Suppressor macrophage (primary cell): ENCODE measurements at places on chromosomes 3 and 15.
A peak's percentile ranks its signal among the peaks of the same experiment; 100 is the strongest.

GRCh38 chr15:41870689-41871081 is 23.2 kb downstream of the SPTBN5 start:
- DNase-seq, result no peak

DNA sequence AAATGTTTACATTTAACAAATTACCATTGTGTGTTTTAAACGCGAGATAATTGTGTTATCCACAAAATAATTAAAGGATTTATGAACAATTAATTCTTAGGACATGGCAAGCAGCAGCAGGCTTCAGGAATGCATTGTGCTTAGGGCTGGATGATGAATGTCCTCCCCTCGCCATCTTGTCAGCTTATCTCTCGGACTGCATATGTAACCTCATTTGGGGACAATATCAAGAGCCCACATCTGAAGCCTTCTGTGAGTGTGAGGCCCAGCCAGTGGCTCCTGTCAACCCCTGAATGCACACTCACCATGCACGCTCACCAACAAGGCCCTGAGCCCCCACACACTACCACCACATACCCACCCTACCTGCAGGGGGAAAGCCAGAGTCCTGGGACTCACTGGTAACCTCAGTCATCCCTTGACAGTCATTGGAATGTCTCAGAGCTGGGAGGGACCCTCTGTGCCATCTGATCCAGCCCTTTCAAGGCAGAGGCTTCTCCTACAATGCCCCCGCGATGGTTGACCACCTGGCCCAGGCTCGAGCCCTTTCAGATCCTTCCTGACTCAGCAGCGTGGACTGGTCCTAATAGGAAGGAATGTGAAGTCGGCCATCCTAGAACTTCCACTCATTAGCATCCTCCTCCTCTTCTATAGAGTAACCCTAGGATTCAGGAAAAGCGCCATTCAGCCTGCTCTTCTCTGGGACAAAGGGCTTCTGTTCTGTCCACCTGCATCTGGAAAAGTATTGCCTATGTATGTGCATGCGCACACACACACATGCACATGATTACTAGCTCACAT is 38.2 kb downstream of the MRPL46 start:
- no peak for DNase-seq

DNA sequence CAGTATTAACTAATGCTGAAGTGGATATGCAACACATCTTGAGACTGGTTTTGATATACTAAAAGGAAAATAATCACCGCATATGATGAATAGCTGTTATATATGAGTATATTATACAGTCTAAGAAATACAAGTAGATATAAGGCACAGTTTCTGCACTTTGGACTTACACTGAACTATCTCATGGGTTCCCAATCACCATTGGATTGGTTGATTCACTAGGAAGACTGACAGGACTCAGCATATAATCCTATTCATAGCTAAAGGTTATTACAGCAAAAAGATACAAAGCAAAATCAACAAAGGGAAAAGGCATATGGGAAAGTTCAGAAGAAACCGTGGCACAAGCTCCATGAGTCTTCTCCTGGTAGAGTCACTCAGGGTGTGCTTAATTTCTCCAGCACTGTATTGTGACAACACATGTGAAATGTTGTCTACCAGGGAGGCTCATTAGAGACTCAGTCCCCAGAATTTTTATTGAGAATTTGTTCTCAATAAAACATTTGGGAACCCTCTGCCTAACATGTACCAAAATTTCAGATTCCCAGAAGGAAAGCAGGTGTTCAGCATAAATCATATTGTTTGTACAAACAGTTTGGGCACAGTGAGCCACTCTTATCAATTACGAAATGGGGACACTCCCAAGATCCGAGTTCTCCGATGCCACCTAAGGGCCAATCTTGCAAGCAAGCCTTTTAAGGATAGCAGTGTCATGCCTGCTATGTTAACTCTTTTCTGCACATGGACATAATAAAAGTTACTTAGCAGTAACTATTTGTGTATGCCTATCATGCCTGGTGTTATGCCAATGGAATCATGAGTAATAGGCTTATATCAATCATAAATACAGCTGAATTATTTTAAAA is 26.8 kb downstream of the CMC1 start:
- peak; percentile 29 for DNase-seq

GRCh38 chr15:57849317-57849716 is 142.8 kb downstream of the POLR2M start:
- no peak for DNase-seq

DNA sequence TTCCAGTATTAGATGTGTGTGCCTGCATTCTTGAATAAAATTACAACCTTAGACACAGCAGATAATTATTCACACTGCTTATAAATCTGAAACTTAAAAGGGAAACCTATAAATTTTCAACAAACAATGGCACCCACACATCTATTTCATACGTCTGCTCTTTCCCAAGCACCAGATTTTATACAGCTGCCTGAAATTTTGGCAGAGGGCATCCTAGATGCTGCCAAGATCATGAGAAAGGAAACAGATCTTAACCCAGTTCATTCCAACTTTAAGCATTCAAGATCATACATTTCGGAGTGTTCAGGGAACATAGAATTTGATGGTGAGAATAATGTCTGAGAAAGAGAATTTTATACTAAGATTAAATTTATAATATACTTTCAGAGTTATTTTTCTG is 53.1 kb downstream of the CLDN1 start:
- DNase-seq, result no peak

GRCh38 chr15:28987337-28987736 is 101.6 kb downstream of the APBA2 start:
- no peak for DNase-seq

- no peak for DNase-seq
These were observed 954 bp downstream of the SV2B start for GRCh38 chr15:91100814-91101607.

- DNase-seq, result no peak
These were observed 13.2 kb upstream of the ZBTB20 start for GRCh38 chr3:115160295-115160694.

- DNase-seq, result no peak
These were observed 127.3 kb downstream of the EEFSEC start for GRCh38 chr3:128280481-128281052.

DNA sequence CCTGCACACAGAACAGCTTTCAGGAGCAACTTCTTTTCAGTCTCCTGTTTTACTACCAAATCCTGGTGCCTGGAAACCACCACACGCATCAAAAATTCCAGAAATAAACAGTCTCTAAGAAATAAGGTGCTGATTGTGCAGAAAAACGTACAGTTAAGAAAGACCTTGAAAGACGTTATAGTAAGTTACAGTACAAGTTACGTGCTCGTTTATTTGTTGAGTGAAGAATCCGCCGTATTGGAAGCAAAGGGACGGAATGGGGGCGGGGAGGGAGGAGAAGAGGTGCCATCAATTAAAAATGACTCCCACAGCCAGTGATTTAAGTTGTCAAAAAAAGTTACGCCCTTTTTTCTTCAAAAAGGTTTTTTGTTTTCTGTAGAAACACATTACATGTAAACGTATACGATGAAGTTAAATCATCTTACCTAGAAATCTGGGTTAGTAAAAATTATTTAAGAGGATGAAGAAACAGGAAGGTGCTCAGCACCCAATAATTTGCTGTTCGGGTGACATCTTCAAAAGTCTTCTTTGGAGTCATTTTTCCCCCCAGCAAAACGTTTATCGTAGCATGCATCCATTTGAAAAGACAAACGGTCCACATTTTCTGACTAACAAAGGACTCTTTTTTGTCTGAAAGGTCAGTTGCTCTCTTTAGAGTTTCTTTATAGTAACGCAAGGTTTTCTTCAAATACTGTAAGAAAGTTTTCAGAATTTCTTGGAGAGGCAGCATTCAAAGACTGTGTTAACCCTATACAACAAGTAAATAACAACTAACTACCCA is 782 bp upstream of the UACA start:
- no peak for DNase-seq

DNA sequence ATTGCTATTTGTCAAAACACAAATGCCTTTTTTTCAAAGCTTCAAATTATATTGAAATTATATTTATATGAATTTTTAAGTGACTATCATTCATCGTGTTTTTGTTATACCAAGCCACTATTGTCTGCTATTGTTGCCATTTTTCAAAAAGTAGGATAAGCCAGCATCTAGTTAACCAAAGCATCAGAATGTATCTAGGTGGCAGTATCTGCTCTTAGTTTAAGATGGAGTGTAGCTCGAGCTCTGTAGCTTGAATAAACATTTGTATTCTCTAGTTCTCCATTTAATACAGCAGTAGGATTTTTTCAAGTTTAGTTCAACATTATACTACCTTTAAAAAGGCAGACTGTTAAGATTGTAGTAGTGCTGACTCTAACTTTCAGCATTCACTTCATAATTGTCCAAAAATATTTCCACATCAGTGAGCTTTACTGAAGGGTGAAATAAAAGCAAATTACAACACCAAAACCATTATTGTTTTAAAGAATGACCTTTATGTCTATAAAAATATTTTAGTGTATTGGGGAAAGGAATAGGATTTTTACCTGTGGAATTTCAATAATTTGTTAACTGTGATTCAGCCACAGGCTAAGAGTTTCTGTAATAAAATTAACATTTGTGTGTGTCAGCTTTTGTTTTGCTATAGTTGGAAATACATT is 19.6 kb upstream of the C15orf61 start:
- DNase-seq, result no peak

DNA sequence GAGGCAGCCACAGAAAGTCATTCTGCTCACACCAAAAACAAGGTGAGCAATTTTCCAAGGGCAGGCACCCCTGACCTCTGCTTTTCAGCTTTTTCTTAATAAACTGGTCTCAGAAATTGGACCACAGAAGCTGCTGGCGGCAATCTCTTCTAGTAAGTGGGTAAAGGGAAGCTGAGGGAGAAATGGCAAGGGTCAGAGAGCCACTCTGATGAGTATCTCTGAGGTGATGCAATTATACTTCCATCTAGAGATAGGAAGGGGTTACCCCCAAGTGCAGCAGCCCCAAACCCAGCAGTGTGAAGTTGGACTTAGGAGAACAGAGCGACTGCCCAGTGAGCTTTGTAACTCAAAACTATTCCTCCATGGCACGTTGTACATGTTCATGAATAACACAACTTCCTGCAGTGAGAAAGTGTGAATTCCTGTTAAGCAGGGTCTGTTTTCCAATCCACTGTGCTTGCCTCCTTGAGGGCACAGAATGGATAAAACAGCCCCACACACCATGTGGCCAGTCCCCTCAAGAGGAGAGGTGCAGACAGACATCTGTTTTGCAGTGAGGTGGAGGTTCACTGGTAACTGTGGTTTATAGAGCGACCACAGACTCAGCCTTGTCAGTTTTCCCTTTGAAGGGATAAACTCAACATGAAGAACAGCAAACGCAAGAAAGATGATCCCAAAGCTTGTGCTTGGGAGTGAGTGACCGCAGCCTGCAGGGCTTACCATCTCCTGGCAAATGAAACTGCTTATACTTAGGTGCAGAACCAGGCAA is 683.4 kb upstream of the CFAP20DC start:
- DNase-seq, result no peak

DNA sequence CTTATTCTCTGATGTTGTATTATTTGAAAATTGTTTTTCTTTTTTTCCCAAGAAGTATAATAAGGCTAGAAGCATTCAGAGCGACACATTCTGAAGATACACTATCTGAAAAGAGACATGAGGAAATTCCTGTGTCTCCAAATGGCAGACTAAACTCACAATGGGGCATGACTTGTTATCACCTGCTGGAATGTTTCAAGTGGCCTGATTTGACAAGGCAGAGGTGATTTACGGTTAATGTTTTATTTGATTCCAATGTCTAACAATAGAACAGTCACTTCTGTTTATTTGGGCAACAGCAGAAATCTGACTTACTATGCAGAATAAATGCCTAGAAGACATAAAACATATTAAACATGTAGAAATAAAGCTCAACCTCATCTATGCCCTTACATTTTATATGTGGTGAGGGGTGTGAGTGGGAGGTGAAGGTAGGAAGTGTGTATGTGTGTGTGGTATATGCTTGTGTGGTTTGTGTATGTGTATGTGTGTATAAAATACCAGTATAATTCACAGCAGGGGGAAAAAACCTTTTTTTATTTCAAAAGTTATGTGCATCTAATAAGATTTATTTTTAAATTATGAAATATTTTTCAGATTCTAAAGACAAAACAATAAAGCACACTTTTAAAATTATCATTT is 1051.7 kb downstream of the ROBO2 start:
- no peak for DNase-seq

DNA sequence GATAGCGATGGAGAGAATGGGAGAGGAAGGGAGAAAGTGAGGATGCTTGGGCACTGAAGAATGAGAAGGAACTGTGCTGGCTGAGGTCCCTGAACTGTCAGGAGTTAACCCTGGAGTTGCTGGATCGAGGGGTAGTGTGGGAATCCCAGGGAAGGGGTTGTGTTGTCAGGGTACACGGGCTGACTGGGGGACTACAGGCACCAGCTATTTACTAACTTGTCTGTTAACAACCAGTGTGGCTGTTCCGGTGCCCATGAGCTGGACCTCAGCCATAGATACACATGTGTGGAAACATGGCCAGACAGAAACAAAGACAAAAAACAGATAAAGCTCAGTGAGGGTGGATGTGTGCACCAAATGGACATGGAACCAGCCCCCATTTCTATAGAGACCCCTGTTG is 55.1 kb downstream of the GASK1A start:
- DNase-seq, result no peak
